Uterus (tissue), 4 donors: ENCODE measurements at places on chromosomes 11 and 22. TPM values are rescaled to one million over a fixed set of nuclear protein-coding genes. Genes with fewer than 3 reads are reported as not detected.

The CYP2D6 gene
- total RNA-seq = 2.0 TPM

The SVIP gene
- 16.4 TPM for total RNA-seq

GRCh38 chr11:27545946-27546345 is 39.4 kb upstream of the LIN7C start:
- DNase-seq = no peak

- no peak for DNase-seq
These were observed 40.7 kb upstream of the CD82 start for GRCh38 chr11:44524751-44525201.

The TSKU gene
- 25.0 TPM for total RNA-seq

DNA sequence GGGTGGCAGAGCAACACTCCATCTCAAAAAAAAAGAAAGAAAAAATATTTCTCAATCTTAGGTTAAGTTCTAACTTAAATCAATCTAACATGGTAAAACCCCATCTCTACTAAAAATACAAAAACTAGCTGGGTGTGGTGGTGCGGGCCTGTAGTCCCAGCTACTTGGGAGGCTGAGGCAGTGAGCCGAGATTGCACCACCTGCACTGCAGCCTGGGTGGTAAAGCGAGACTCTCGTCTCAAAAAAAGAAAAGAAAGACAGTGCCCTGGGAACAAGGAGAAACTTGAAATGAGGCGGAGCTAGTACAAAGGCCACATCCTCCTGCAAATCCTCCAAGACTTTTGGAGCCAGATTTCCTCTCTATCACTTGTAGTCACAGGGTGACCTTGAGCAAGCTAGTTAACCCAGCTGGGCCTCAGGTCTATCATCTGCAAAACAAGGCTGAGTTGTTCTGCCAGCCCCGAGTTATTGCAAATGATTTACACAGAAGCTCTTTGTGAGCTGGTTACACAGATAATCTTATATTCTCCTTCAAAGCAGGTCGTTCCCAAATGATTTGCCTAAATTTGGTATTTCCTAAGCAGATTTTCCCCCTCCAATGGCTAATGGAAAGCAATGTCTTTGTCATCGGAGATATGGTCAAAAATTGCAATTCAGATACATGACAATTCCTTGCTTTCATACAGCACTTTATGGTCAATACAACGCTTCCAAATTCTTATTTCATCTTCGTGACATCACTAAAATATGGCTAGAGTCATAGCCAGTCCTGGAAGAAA is 1.9 kb downstream of the ANKRD54 start:
- DNase-seq = no peak
